ENCODE measurements at places on chromosomes 5 and 9. TPM values are rescaled to one million over a fixed set of nuclear protein-coding genes. Genes with fewer than 3 reads are reported as not detected.

BSPRY gene
- not detected for total RNA-seq

PHAX gene
- total RNA-seq = 30.8 TPM

MAMDC2 gene
- 31.2 TPM for total RNA-seq

HMMR gene
- 35.9 TPM for total RNA-seq

MZB1 gene
- total RNA-seq = 0.16 TPM

SLC4A9 gene
- under 0.01 TPM for total RNA-seq

GRXCR2 gene
- not detected for total RNA-seq

BHMT gene
- total RNA-seq = not detected

LOX gene
- 90.4 TPM for total RNA-seq

GFRA3 gene
- not detected for total RNA-seq

IFNB1 gene
- total RNA-seq = not detected

TMOD1 gene
- 1.5 TPM for total RNA-seq

GABBR2 gene
- 0.63 TPM for total RNA-seq

Measured in bladder microvascular endothelial cell (primary cell).